ENCODE measurements at places on chromosomes 2 and 18. TPM values are rescaled to one million over a fixed set of nuclear protein-coding genes. Genes with fewer than 3 reads are reported as not detected.

DNA sequence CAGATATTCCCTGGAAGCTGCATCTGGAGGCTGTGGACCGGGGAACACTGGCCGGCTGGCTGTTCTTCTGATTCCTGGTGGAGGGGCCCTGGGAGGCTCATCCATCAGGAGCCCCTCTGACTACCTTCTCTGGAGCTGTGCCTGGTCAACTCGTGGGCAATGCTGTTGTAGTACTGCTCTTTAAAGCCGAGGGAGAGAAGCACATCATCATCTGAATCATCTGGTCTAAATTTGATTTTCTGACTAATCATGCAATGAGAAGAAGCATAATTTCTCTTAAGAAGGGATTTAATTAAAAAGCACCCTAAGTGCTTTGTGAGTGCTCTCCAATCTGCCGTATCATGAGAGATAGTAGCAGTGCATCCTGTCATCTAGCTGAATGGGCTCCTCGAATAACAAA, 229.5 kb downstream of the FHOD3 start:
- no peak for DNase-seq

DNA sequence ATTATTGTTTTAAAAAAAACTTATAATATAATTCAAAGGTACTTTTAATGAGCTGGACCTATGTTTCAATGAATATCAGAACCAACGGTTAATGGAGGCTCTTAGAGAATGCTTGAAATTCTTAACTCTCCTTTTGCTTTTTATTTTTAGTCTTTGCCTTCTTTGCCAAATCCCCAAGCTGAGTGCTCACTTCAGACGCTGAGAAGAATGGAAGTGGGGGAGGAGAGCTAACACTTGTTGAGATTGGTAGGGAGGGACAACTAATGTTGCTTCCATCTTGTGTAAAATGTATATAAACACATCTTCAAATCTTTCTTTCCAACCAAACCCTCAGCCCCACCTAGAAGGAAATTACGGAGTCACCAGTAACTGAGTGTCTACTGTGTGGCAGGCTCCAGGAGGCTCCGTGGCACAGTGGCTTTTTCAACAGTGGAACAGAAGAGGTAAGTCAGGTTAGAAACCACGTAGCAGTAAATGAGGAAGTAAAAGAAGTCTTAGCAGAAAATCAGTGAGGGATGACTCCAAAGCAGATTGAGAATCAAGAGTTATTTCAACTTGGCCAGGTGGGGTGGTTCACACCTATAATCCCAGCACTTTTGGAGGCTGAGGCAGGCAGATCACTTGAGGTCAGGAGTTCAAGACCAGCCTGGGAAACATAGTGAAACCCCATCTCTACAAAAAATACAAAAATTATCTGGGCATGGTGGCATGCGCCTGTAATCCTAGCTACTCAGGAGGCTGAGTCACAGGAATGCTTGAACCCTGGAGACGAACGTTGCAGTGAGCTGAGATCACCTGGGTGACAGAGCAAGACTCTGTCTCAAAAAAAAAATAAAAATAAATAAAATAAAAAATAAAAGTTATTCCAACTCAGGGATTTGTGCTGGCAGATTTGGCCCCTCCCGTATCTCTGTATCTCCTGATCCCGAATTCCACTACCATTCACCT, 45.0 kb upstream of the CREB1 start:
- no peak for DNase-seq

GRCh38 chr2:17573085-17573803, 32.7 kb downstream of the VSNL1 start:
- DNase-seq, result no peak

DNA sequence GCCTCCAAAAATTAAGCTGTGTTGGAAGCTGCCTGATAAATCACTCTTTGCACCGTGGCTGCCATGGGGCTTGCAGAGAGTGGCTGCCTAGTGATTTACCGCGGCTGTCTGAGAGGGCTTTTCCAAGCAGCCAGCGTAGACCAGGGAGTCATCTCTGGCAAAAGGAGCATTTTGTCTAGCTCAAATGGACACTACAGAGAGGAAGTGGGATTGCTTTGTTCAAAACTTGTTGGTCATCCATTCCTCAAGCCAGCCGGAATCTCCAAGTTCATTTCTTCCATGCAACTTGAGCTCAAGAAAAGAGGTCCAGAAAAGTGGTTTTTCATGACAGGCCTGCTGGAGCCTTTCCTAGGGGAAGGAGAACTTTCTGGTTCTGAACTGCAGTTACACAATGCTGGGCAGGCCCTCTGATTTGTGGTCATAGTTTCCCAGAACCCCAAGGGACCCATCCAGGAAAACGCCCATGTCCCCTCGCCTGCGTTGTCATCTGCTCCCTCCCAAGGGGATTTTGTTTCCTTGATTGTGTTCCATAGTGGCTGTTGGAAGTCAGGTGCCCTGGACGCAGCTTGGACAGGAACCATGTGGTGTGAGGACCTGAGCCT, 108.1 kb downstream of the TRIB2 start:
- peak; percentile 72 for DNase-seq

DNA sequence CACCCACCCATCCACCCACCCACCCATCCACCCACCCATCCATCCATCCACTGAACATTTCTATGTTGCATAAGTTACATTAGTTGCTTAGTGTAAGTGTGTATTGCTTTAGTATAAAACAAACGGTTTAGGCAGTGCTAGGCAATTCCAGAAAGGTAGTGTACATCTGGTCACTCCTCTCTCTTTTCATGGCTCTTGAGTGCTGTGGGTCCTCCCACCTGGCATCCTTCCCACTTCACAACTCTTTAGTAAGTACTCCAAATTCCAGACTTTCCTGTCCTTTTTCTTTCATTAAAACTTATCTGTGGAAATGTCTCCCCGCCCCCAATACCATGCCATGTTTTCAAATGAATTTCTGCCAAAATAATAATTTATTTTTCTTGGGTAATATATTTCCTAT, 122.5 kb downstream of the PLEKHM3 start:
- DNase-seq, result no peak

DNA sequence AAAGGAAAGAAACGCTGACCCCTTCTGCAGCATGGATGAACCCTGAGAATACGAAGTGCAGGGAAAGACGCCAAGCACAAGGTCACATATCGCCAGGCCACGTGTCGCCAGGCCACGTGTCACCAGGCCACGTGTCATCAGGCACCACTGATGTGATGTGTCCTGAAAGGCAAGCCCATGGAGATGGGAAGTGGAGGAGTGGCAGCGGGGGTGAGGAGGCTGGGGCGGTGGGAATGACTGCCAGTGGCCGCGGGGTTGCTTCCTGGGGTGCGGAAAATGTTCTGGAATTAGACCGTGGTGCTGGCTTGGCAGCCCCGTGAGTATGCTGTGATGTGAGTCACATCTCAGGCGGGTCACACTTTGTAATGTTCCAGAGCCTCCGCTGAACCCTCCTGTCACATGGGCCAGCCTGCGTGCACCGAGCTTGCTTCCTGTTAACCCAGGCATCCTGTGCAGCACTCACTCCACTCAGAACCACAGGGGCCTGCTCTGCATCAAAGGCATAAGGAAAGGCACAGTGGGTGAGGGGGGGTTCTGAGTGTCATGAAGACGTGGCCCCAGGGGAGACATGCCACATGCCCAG, 39.0 kb downstream of the SLC66A2 start:
- no peak for DNase-seq

DNA sequence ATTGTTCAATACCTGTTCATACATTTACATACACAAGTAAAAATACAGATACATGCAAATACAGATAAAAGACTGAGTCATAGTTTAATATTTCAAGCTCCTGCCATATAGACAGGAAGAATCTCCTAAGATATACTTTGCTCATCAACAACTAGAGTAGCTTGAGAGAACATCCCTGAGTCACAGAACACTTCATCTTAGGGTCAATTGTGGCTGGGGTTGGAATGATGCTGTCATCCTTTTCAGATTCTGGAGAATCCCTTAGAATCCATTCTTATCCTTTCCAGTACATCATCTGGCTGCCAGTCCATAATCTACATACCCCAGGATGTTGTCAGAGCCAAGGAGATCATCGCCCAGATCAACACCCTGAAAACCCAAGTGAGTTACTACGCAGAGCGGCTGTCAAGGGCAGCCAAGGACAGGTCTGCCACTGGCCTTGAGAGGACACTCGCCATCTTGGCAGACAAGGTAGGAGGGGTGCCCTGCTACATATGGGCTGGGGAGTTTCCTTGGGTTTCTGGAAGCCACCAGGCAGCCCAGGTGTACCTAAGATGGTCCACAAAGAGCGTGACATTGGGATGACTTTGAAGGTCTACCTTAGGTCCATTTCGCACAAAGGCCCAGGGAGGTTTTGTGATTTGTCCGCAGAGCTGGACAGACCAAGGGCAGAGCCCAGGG, 55.7 kb downstream of the COA5 start:
- no peak for DNase-seq

DNA sequence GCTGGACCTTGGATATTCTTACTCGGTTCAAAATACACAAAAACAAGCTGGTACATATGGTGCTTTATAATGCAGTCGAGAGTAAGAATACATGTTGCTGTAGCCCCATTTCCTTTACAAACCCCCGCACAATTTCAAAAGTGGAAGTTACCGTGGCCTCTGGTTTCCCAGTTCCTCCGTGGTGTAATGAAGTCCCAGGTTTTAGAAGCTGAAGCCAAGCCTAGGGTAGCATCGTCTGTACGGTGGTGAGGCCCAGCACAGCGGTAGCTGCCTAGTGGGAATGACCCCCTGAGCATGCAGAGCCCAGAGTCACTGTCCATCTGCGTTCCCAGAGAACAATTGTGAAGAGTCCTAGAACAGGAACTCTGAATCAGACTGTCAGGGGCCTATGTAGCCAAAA, 171.8 kb downstream of the ASXL3 start:
- no peak for DNase-seq

The TGFA gene
- 11.8 TPM for total RNA-seq

Data from sciatic nerve (tissue), 2 donors.